ENCODE measurements at places on chromosomes 6 and 20. TPM values are rescaled to one million over a fixed set of nuclear protein-coding genes. Genes with fewer than 3 reads are reported as not detected.

DNA sequence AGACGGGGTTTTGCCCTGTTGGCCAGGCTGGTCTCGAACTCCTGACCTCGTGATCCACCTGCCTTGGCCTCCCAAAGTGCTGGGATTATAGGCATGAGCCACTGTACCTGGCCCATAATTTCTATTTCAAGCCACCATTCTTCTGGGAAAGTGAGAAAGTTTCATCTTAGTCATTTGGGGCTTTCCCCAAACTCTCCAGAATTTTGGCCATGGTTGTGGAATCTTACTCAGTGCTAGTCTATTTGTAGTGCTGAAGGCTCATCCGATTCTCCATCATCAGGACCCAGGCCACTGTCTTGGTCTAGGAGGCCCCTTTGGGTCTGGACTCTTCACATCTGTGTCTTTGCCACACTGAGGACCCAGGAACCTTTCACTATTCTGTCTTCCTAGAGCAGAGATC is 164.9 kb downstream of the EYA2 start:
- no peak for DNase-seq

- no peak for DNase-seq
Measured at GRCh38 chr20:63306673-63307537, 13.9 kb downstream of the COL20A1 start.

DNA sequence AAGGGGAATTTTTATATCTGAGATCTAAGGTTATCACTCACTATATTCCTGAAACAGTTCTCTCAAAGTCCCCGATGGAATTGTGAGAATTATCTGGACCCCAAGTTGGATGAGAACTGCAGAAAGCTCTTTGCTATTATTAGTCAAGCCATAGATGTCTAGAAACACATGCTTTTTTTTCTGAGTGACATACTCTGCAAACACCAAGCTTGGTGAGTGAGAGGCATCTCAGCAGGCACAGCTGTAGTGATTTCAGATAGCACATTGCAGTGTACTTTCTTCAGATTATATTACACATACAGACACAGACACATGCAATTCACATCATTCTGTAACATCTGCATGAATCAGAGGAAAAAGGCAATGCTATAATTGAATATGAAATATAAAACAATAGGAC is 111.1 kb upstream of the UFL1 start:
- no peak for DNase-seq

DNA sequence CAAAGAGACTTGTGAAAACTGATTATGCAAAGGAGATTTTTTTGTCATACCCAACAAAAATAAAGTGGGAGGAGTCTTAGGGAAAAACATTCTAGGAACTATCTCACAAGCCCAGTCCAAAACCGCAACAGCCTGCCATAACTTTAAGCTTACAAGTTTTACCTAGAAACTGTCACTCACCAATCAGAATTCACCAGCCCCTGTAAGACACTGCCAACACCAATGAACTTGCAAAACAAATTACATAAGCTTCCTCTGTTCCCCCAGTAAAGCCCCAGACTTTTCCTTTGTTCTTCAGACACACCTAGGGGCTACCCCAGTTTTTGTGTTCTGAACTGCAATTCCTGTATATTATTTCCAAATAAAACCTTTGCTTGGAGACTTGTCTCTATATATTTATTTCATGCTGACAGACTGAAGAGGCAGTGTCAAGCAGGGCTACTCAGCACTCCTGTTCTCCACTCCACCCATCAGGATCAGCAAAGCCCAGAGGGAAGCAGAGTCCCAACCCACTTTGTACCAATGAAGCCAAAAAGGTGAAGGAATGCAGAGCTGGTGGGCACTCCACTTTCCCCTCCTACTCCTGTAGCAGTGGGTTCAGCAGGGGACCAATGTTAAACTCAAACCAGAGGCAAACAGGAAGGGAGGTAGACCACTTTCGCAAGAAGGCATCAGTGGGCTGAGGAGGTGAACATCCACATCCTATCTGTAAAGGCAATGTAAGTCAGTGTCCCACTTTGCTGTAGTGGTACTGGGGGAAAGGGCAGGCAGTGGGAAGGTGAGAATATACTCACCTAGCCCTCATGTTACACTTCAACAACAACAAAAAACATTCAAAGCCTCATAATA is 142.5 kb upstream of the RUNX2 start:
- no peak for DNase-seq

- no peak for DNase-seq
Measured at GRCh38 chr6:104537180-104537579, 322.5 kb downstream of the HACE1 start.

DNA sequence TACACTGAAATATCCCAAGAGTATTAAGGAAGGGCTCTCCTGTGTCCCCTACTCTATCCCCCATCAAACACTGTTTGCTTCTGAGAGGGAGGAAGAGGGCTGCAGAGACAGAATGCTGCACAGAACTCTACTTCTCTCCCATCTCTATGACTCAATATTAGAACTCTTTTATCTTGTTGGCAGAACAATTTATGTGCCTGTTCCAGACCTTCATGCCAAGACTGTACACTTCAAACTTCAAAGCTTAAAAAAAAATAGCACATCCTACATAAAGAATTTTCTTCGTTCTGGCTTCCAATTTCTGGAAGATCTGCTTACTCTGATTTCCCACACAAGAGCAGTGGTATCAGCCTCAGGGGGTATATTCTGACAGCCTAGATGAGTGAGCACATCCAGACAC is 19.6 kb upstream of the GPR63 start:
- no peak for DNase-seq

GRCh38 chr6:140445474-140446004 is 1071.1 kb upstream of the CITED2 start:
- DNase-seq = no peak

The IL17F gene
- polyA plus RNA-seq = not detected

GRCh38 chr6:114523508-114523907 is 180.7 kb upstream of the HS3ST5 start:
- DNase-seq = no peak

DNA sequence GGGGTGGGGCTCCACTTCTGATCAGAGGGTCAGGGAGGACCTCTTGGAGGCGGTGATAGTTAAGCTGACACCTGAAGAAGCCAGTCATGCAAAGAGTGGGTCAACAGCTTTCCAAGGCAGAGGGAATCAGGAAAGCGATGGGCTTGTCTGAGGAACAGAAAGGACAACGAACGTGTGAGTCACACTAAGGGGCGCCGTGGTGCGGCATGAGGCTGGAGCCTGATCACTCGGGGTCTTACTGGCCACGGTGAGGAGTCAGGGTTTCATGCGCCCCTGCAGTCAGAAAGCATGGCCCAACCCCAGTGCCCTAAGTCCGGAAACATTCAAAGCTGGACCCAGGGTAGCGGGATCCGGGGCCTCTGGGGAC is 50.6 kb upstream of the SLC32A1 start:
- DNase-seq = no peak

The PAK5 gene
- not detected for polyA plus RNA-seq

DNA sequence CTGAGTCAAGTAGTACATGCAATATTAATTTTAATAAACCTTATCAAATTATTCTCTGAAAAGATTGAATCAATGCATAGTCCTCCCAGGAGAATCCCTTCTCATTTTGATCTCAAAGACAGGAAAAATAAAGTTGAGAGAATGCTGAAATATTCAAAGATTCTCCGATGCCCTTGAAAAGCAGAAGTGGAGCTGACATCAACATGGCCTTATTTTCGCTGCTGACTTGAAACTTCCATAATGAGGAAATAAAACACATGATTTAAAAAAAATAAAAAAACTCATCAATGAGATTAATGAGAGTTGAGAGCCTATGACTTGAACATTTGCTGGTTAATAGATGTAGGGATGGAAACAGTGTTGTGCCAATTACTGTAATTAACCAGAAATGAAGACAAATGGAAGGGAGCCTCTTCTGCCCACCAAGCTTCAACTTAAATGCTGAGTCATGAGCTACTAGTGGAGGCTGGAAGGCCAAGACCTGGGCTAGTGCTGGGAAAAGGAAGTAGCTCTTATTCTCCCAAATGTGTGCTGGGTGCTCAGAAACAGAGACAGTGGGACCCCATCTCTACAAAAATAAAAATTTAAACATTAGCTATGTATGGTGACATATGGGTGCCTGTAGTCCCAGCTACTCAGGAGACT is 139.9 kb downstream of the BFSP1 start:
- no peak for DNase-seq

DNA sequence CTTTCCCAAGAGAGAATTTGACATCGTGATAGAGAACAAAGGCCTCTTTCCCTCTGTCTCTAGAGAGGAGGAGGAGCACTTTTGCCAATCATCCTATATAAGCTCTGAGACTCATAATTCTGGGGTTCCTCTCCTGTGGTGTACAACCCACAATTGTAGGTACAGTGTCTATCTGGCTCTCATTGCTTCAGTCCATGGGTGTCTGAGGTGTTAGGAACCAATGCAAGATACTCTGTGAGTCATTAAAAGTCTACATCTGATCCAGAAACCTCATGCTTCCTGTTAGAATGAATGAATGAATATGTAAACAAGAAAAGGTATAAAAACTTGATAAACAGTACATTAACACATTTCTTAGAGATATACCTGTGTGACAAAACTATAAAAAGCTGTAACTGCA is 356.7 kb downstream of the QKI start:
- DNase-seq = no peak

- DNase-seq = no peak
Measured at GRCh38 chr6:135311446-135312200, 130.5 kb downstream of the MYB start.

The KCNS1 gene
- 0.20 TPM for polyA plus RNA-seq

DNA sequence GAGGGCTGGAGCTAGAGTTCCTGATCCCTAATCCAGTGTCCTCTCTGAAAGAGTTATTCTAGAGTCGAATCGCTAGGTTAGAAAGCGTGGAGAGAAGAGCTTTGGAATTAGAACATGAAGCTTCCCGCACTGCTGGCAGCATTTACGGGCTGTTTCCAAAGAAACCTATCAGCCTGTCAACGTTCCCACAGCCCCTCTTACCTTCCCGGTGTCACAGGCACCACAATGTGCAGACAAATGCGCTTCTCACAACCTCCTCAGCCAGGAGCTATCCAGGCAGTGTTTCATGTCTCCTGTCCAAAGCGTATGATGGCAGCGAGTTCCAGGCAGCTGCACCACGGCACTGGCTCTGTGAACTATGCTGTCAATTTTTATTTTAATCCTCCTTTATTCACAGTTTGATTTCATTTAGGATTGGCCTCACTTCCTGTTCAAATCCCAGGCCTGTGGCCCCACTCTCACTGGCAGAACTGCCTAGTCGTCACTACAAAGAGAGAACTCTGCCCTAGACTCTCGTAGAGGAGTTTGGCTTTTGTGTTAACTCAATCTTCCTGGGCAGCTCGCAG is 322.8 kb upstream of the SOX4 start:
- DNase-seq = no peak

GRCh38 chr6:10414756-10415616 is at the start of gene TFAP2A:
Gene TFAP2A (minus strand): TSS chr6:10415074. CDS start chr6:10414991, 83 bp downstream.
- no peak for DNase-seq

The ETV7 gene
- polyA plus RNA-seq = not detected

All from naive B cell (primary cell).